ENCODE measurements at places on chromosomes 7 and 10. TPM values are rescaled to one million over a fixed set of nuclear protein-coding genes. Genes with fewer than 3 reads are reported as not detected.

SPDYE16 gene
- total RNA-seq = 0.26 TPM

GRCh38 chr7:122300211-122300932 lies 4.2 kb downstream of the FEZF1 start:
- H3K36me3 ChIP-seq = peaks cover 11% of the 10 kb centered on the region
- H3K4me1 ChIP-seq = no peaks in the 10 kb centered on the region
- DNase-seq = no peak
- no peak overlapping the region for H3K4me3 ChIP-seq

DNA sequence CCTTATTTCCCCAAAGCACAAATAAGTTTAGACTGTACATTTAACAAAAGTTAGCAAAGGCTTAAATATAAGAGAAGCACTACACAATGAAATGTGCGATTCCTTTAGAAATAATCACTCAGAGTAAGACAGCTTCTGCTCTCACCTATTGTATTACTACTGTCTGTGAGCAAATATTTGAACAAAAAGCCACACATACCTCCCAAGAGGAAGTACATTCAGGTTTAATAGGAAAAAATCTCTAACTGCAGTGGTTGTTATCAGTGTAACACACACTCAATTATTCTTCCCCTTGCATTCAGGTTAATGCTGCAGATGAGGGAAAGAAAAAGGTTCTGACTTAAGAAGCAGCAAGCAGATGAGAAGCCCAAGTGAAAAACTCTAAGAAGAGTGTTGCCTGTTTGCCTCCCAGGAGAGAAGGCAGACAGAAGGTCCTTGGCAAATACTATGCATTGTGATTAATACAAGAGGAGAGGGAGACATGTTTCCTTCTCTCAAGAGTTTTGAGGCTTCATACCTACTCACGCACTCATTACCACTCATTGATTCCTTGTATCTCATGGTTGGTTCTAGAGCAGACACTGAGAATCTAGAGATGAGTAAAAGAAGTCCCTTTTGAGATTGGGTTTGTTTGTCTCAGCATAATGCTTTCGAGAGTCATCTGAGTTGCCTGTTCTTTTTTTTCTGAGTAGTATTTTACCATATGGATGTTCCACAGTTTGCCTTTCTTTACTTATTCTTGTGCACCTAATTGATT lies 13.6 kb downstream of the GIMAP4 start:
- H3K36me3 ChIP-seq = peaks cover 66% of the 10 kb centered on the region
- peak overlapping the region; percentile 81 for H3K27ac ChIP-seq
- no peak for DNase-seq

- no peak for DNase-seq
- H3K4me1 ChIP-seq = peaks cover 17% of the 10 kb centered on the region
- H3K27ac ChIP-seq = peak overlapping the region; percentile 58
- no peaks in the 10 kb centered on the region for H3K36me3 ChIP-seq
- no peak overlapping the region for H3K4me3 ChIP-seq
Measured at GRCh38 chr10:69100136-69100872, 12.4 kb downstream of the SRGN start.

IFIT1B gene
- total RNA-seq = not detected

DPP6 gene
- total RNA-seq = not detected

DNA sequence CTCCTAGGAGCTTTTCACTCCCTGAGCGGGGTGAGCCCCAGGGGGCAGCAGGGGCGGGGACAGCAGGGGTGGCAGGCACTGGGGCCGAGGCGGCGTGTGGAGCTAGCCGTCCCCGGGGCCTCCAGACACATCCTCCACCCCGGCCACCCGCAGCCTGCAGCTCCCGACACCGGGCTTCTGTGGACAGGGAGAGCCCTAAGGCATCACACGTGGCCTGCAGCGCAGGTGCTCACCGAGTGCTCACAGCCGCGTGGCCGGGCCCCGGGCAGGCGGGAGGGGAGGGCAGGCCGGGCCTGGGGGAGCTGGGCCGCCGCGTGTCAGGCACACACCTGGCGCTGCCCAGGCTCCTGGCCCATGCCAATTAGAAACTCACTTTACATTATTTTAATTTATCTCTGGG lies 51.4 kb downstream of the MICALL2 start:
- no peaks in the 10 kb centered on the region for H3K36me3 ChIP-seq
- peaks cover 25% of the 10 kb centered on the region for H3K27me3 ChIP-seq
- no peak for DNase-seq
- peaks cover 5% of the 10 kb centered on the region for H3K4me1 ChIP-seq
- H3K4me3 ChIP-seq = no peak overlapping the region
- no peak overlapping the region for H3K27ac ChIP-seq

Measured in naive thymus-derived CD8-positive, alpha-beta T cell (primary cell).